ENCODE measurements at places on chromosomes 11 and 22.
A peak's percentile ranks its signal among the peaks of the same experiment; 100 is the strongest.

DNA sequence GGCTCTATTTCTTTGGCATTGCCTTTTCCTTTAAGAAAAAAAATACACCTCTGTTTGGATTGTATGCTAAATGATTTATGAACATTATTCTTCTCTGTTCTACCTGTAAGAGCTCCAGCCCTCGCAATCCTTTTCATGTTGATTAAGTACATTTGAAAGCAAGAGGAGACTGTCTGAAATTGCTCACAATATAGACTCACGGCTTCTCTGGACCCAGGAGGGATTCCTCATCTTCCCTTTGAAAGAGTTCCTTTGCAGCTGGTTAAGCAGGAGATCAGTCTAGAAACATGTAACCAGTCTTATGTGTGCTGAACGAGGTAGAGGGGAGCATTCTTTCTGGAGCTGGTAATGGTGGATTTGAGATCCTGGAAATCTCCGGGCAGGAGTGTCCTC, 47.4 kb downstream of the PKNOX2 start:
- DNase-seq, result no peak

DNA sequence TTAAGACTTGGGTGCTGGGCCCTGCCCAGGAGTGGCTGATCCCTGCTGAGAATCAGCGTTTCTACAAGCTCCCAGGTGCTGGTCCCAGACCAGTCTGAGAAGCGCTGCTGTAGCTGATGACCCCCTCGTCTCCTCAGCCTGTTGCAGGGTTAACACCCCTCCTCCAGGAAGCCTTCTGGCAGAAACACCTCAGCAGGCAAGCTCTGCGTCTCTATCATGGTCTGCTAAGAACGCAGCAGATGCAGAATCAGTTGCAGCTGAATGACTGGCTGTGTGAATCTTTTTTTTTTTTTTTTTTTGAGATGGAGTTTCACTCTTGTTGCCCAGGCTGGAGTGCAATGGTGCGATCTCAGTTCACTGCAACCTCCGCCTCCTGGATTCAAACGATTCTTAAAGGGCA, 132.5 kb downstream of the CACNA1I start:
- DNase-seq, result no peak

GRCh38 chr11:95119361-95120060, 29.9 kb downstream of the ENDOD1 start:
- no peak for DNase-seq

DNA sequence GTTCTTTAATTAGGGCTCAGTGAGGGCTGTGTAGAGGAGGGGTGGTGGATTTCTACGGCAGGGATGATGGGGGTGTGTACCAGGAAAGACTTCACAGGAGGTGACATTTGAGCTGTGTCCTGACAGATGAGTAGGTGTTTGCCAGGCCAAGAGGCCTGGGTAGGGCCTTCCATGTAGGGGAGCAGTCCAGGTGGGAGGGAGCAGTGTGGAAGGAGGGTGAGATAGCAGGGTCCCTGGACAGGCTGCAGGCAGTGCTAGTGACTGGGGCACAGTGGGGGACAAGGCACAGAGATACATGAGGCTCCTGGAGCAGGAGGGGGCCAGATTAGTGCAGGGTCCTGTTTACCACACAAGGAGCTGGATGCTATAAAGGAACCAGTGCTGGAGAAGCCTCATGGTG, 147.9 kb upstream of the CADM1 start:
- no peak for DNase-seq

DNA sequence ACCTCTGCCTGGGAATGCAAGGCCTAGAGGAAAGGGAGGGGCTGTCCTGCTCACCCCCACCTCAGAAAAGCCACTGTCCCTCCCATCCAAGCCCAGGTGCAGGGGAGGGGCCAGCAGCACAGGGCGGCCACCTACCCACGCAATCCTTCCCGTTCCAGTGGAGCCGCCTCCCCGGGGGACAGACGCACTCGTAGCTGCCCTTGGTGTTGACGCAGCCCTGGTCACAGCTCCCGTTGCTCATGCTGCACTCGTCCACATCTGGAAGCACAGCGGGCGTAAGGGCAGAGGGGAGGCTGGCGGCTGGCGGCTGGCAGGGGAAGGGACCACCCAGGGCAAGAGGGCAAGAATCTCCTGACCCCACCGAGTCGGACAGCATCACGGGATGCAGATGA, 40.3 kb upstream of the TTLL12 start:
- DNase-seq, result no peak

DNA sequence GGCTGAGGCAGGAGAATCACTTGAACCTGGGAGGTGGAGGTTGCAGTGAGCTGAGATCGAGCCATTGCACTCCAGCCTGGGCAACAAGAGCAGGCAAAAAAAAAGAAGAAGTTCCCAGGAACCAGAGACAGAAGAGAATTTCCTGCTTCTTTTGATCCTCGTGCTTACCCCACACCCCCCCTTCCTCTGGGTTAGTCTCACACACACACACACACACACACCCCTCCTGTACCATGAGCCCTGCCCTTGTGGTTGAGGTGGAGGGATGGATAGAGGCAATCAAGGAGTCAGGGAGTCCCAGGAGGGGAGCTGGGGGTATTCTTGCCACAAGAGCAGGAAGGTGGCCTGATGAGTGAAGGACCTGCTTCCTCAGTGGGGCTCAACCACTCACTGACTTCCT, 4.1 kb upstream of the UBE2L6 start:
- DNase-seq, result no peak

DNA sequence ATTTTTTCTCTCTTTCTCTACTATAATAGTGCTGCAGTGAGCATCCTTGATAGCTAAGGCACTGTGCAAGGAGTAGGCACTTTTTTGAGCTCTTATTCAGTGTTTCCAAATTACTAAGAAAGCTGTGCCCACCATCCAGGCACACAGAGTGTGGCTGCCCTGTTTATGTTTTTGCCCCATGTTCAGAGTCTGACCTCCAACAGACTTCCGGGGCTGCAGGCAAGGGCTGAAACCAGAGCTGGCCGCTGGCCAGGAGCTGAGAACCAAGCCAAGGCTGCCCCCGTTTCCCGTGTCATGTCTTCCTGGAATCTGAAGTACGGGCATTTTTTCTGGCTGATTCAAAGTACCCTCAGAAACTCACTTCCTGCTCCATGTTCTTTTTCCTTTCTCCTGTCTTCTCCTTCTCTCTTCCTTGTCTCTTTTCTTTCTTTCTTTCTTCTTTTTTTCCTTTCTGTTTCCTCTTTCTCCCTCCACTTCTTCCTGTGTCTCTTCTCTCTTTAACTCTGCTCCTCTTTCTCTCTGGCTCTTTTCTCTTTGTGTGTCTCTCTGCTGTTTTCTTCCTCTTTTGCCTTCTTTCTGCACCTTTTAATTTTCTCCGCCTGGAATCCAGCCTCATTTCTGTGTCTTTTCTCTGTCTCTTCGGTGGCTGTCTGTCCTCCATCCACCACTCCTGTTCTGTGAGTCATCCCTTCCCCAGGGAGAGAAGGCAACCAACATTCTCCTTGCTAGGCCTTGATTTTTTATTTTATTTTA, 17.0 kb upstream of the KCTD14 start:
- DNase-seq, result peak; percentile 39

GRCh38 chr11:61947486-61948210, 2.5 kb upstream of the BEST1 start:
- no peak for DNase-seq

GRCh38 chr11:75514596-75514995, 11.1 kb downstream of the GDPD5 start:
- no peak for DNase-seq

GRCh38 chr11:41497974-41498373, 38.5 kb upstream of the LRRC4C start:
- no peak for DNase-seq

DNA sequence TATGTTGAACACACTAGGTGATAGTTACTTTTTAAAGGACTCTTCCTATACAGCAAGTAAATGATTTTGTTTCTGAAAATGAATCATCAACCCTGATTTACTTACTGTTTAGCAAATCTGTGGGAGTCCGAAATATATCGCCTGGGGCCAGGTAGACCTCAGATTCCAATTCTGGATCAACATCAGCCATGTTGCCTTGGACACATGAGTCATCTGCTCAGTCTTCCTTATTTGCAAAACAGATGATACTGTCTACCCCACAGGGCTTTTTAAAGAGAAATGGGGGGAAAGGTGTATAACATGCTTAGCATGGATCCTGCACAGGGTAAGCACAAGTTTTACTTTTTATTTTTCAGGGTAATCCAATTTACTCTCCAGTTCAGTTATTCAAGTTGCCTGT, 324.2 kb downstream of the TENM4 start:
- DNase-seq, result no peak

- no peak for DNase-seq
These were observed 16.2 kb downstream of the SLC37A2 start for GRCh38 chr11:125079151-125079877.

GRCh38 chr11:70463478-70464255, 65.3 kb downstream of the CTTN start:
- DNase-seq, result no peak

DNA sequence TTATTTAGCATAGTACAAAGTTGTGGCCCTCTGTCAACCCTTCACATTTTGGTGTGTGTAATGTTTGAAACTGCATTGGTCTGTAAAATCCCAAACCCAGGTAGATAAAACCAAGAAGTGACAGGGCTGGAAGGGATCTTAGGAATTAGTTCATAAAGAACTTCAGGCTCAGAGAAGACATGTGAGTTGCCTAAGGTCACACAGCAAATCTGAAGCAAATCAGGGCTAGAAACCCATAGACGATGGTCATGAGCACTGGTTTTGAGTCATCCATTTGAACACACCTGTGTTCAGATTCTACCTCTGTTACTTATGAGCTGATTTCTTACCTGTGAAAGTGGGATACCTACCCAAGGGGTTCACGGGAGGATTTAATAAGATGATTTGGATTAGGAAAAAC, 107.1 kb downstream of the PTPRJ start:
- no peak for DNase-seq

GRCh38 chr11:111982019-111982464, 43.2 kb upstream of the DLAT start:
- DNase-seq, result no peak

GRCh38 chr11:130786586-130786985, 129.7 kb downstream of the SNX19 start:
- DNase-seq, result no peak

- no peak for DNase-seq
These were observed 43.6 kb downstream of the SHISAL1 start for GRCh38 chr22:44269117-44269498.

GRCh38 chr11:124796312-124796711, 3.9 kb downstream of the MSANTD2 start:
- DNase-seq, result no peak

GRCh38 chr22:37267661-37268413, 14.5 kb upstream of the CYTH4 start:
- no peak for DNase-seq

GRCh38 chr11:43116071-43116470, 195.7 kb upstream of the API5 start:
- no peak for DNase-seq

DNA sequence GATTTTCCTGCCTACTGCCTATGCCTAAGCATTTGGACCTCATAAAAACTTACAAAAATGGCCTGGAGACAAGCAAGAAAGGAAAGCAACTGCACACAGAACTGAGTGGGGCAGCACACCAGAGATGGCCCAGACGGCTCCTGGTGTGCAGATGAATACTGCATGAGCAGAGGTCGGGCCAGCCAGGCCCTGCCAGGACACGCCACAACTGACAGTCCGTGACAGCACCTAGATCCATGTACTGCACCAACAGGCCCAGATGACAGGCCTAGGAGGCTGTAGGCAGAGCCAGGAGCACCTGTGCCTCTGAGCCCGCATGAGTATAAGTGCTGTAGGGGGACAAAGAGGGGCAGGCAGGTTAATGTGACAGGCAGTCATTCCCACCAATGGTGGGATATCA, 160.2 kb downstream of the IGLL1 start:
- DNase-seq, result no peak

- DNase-seq, result no peak
These were observed at the start of gene DEPDC7 for GRCh38 chr11:33015621-33016551. Gene DEPDC7 (plus strand): TSS chr11:33015878. CDS start chr11:33015956, 78 bp downstream.

DNA sequence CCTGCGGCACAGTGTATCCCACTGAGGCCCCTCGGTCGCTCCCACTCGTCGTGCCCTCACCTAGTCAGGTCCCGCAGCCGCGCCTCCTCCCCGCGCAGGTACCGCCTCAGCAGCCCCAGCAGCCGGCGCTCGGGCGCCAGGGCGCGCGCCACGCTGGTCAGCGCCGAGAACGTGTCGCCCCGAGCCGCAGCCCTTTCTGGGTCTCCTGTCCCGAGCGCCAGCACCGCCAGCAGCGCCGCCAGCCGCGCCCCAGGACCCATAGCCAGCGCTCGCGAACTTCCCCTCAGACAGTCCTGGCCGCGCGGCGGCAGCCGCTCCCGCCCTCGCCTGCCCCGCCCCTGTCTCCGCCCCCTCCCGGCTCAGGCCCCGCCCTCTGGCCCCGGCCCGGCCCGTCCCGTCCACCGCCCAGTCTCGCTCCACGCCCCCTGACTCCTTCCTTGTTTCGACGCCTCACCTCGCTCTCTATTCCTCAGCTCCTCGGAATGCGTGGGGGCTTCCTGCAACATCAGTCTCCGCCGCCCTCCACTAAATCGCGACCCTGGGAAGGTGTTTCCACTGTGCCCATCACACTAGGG, at the start of gene P4HA3:
P4HA3 (minus strand) TSS at position 289 of the 575 bp plus-strand sequence; CDS start at position 260, 29 bp downstream.
- no peak for DNase-seq

DNA sequence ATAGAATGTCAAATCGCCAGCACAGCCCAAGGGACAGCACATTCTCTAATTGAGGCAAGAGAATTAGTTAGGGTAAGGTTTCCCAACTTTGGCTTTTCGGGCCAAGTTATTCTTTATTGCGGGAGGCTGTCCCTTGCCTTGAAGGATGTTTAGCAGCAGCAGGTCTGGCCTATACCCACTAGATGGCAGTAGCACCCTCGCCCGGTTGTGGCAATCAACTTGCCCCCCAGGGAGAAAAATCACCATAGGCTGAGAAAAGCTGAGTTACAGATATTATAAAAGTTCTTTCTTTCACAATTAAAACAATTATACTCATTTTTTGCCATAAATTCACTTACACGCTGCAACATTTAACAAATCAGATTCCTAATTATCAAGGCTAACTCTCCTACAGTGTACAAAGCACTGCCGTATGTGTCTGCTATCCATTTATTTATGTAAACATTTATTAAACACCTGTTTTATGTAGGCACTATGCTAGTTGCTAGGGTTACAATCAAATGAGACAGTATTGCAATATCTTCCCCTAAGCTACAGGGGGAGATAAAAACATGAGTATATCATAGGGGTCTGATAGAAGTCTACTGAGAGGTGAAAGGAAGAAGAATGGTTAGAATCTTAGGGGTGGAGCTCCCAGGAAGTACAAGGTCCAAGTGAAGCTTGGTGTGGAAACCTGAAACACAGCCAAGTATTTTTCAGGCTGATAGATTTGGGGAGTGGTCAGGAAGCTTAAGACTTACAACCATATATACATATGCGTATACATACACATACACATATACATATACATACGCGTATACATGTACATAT, 452.3 kb downstream of the RAB38 start:
- no peak for DNase-seq

DNA sequence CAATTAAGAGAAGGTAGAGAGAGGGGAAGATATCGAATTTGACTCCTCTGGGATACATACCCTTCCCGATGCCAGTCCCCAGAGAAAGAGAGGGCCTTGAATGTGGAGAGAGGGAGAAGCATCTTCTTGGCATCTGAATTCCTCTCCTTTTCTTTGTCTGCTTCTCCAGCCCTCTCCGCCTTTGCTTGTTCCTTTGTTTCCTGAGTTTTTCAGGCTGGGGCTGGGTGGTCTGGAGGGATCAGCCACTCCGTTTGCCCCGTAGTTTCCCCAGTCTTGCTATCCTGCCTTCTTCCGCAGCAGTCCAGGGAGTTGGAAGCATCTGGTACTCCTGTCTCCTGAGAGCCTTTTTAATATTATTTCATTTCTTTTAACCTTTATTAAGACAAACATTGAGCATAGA, 107.1 kb upstream of the CADM1 start:
- DNase-seq, result no peak

GRCh38 chr11:9762531-9762930, 98.7 kb downstream of the SWAP70 start:
- DNase-seq, result no peak

All from BJ (cell line).